Activated naive CD4-positive, alpha-beta T cell treated with anti-CD3 and anti-CD28 coated beads, Interleukin-2, amount 50 U/mL, for 72 hours (primary cell): ENCODE measurements at places on chromosomes 16 and 17. TPM values are rescaled to one million over a fixed set of nuclear protein-coding genes. Genes with fewer than 3 reads are reported as not detected.
A peak's percentile ranks its signal among the peaks of the same experiment; 100 is the strongest.

The SLC38A8 gene
- not detected for total RNA-seq

The SYNGR3 gene
- 2.0 TPM for total RNA-seq

The KRTAP4-4 gene
- total RNA-seq = not detected

The CCDC102A gene
- 5.4 TPM for total RNA-seq

The TNK1 gene
- total RNA-seq = 2.7 TPM

The C1QTNF8 gene
- not detected for total RNA-seq

DNA sequence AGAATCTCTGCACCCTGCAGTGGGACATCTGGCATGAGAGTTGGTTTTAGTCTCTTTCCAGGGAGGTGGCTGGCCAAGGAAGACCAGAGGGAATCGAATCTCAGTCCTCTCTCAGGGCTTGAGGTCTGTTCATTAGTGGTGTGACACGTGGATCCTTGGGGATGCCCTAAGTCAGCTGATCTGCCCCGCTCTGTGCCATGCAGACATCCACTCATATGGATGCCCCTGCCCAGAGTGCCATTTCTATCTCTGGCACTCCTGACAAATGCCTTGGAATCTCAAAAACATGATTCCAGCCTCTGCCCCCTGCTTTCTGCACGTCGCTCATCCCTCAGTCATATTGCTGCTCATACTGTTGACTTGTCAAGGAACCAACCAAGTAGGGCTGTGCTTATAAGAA lies 38.8 kb downstream of the WSCD1 start:
- DNase-seq = no peak

DNA sequence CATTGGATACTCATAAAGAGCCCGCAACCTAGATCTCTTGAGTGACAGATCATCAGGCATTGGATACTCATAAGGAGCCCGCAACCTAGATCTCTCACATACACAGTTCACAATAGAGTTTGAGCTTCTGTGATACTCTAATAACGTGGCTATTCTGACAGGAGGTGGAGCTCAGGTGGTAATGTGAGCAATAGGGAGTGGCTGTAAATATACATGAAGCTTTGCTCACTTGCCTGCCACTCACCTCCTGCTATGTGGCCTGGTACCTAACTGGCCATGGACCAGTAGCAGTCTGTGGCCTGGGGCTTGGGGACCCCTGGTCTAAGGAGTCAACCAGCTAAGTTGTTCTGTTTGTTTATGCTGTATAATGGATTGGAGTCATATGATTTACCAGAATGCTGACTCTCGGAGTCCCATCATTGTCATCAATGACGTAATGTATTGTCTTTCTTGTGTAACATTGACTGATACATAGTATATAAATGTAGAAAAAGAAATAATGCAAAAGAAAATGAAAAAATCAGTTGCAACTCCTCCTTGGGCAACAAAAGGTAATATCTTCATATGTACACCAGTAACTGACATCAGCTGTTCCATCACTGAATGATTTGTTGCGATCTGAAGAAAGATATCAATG lies 17.5 kb downstream of the ABCA9 start:
- no peak for DNase-seq

DNA sequence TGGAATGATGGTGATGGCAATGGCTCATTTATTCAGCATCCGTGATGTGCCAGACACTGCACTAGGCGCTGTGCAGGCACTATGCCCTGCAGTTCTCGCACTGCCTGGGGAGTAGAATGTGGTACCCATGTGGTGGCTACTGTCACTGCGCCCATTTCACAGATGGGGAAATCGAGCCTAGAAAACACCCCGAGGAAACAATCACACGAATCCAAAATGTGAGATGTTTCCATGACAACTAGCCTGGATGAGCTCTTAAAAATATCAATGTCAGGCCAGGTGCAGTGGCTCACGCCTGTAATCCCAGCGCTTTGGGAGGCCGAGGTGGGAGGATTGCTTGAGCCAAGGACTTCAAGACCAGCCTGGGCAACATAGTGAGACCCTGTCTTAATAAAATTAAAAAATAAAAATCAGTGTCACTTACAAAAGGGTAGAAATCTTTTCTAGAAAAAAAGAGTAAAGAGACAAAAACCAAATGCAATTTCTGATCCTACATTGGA lies 57.9 kb upstream of the TNRC6A start:
- no peak for DNase-seq

- no peak for DNase-seq
Observed at GRCh38 chr17:4417129-4417667, 16.5 kb upstream of the SPNS3 start.

DNA sequence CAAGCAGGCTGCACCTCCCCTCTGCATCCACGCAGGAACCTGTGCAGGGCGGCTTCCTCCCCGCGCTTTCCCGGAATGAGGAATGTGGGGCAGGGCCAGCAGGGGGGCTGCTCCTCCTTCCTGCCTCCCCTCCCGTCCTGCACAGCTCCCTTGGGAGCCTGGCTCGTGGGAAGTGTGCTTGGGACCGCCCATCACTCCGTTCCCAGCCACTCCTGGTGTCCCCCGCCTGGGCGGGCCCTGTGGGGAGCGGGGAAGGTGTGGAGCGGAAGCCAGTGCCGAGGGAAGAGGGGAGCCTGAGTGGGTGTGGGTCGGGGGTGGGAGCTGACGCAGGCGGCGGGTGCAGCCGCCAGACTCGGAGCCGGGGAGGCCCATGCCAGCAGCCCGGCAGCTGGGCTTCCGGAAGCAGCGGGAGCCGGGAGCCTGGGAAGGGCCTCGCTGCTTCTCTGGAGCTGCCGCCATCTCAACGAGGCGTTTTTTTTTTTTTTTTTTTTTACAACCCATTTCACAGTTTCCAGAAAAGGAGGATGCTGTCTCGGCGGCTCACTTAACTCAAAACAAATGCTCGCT lies 24.1 kb downstream of the BAHCC1 start:
- DNase-seq = no peak

DNA sequence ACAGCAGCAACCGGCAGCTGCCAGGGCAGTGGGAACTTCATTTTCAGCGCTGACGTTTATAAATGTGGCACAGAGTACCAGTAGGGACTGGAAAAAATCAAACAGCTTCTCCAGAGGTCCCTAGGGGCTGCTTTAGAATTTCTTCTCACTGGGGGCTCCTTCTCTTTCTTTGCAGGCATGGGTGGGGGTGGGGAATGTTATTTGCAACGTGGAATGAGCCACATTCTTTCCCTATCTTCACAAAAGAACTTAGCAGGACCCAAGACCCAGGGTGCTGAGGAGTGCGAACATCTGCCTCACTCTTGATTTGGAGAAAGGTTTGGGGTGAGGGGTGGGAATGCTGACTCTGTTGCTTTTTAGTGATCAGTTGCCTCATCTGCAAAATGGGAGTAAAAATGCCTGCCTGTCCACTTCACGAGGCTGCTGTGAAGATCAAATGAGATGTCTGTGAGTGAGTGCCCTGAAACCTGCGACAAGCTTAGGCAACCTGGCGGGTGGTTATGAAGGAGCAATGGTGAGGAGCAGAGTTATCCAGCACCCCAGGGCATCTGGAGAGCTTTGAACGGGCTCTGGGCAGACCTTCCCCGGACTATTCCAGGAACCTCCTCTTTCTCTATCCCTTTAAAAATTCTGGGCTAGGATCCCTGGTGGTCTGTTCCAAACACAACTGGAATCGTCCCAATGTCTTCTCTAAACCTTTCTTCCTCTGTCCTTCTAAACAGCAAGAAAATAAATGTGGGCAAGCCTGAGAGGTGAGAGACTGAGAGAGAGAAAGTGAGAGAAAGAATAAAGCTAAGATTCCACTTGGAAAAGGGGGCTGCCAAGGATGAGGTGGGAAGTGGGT lies 10.7 kb upstream of the PIPOX start:
- DNase-seq = no peak

GRCh38 chr17:35588196-35588920 lies 1.2 kb downstream of the AP2B1 start:
- DNase-seq = no peak

DNA sequence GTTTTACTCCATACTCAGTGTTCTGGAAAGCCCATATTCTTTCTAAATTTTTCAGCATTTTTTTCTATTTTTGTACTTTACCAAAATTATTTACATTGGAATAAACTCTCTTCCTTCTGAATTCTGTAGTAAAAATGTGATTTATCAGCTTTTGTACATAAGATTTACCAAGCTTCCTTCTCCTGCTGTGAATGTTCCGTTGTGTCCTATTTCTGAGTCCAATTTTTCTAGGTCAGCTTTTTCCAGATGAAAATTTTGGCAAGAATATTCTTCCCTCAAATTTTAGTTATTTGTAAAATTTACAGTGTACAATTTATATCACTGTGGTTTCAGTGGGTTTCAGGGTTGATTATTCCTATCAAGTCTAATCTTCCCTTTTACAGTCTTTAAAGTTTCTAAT lies 27.5 kb downstream of the ASPA start:
- DNase-seq = no peak

- DNase-seq = no peak
Observed at GRCh38 chr16:20826039-20826566, 19.8 kb downstream of the REXO5 start.

DNA sequence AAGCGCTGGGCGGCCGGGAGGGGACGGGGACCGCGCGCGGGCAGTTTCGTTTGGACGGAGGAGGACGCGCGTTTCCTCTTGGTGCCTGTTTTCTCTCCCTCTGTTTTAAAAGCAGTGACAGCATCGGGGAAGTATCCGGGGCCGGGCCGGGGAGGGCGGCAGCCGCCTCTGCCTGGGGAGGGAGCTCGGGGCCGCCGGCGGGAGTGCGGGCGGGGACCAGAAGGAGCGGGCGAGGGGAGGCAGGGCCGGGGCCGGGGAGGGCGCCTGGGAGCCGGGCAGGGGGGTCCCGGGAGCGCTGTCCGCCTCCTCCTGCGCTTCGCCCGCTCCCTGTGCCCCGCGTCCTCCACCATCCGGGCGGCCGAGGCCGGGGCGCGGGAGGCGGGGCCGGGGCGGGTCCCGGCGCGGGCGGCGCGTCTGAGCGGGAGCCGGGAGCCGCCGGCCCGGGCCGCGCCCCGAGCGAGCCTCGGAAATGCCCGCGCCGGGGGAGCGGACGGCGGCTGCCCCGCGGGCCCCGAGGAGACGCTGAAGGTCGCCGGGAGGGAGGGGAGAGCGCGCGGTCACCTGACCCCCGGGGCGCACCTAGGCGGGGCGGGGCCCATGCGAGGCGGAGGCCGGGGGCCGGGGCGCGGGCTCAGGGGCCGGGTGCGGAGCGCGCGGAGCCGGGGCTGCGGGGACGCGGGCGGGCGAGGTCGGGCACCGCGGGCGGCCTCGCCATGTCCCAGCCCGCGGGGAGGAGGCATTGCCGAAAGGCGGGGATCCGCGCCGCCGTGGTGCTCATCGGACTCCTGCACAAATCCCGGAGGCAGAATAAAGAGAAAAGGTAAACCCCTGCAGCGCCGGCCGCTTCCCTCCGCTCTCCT lies 57.3 kb downstream of the RAP1GAP2 start:
- peak; percentile 30 for DNase-seq

GRCh38 chr17:79464318-79465010 lies 146.4 kb downstream of the RBFOX3 start:
- DNase-seq = no peak

- DNase-seq = no peak
Observed at GRCh38 chr16:4935241-4935855, 1.6 kb downstream of the PPL start.

- no peak for DNase-seq
Observed at GRCh38 chr16:53745753-53746266, 41.9 kb downstream of the FTO start.

DNA sequence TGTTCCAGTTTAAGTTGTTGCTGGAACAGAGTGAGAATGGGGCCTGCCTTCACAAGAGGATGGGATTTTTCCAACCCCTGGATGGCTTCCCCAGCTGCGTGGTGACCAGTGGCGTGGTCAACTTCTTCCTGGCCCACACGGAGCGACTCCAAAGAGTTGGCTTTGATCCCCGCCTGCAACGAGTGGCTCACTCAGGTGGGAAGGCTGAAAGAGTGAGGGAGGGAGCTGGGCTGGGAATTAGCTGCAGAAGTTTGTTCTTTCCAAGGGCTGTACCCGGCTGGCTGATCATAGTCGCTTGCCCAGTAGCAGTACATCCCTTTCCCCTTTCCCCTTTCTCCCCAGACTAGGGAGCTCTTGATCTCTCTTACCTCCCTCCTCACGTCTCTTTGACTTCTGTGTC lies 36.1 kb downstream of the B4GALNT2 start:
- no peak for DNase-seq

DNA sequence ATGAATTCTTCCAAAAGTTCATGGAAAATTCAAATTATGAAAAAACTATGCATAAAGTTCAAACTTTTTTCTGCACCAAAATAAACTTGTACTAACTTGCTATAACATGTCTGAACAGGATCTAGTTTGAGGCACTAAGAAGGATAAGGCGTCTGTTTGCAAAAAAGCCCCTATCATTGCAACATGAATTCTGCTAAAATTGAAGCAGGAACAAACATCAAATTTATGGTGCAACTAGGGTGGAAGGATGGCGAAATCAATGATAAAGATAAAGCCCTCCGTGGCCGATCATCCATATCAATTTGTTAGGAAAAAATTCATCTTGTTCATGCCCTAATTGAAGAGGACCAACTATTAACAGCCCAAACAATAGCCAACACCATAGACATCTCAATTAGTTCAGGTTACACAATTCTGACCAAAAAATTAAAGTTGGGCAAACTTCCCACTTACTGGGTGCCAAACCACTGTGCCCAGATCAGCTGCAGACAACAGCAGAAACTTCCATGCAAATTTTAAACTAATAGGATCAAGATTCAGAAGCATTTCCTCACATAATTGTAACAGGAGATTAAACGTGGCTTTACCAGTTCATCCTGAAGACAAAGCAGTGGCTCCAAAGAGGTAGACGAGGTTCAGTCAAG lies 12.9 kb downstream of the IL21R start:
- DNase-seq = no peak

GRCh38 chr16:88785106-88785924 lies at the start of gene PIEZO1:
TSS of gene PIEZO1 (minus strand) at chr16:88785220. CDS start at chr16:88784964, 256 bp downstream.
- peak; percentile 83 for DNase-seq

DNA sequence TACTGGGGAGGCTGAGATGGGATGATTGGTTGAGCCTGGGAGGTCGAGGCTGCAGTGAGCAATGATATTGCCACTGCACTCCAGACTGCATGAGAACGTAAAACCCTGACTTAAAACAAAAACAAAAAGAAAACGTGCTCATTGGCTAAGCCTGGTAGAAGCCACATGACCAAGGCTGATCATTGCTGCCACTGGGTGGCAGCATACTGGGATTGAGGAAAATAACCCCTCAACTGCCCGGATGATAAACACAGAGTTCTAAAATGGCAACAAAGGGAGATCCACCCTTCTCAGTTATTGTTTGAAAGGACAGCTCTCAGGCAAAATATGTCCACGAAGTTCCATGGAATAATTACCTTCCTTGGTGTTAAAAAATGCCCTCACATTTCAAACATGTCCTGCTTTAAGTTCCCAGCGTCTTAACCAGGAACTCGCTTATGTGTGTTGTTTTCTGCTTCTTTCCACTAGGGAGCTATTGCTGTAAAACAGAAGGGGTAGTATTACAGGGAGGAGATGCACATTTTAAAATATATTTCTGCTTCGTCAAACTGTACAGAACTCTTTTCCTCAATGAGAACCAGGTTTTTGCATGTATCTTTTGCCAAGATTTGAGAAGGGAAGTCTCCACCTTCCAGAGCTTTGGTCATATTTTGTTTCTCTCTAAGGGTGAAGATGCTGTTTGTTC lies 675.3 kb downstream of the MAF start:
- no peak for DNase-seq
